ENCODE measurements at places on chromosomes 6 and 20.
A peak's percentile ranks its signal among the peaks of the same experiment; 100 is the strongest.

DNA sequence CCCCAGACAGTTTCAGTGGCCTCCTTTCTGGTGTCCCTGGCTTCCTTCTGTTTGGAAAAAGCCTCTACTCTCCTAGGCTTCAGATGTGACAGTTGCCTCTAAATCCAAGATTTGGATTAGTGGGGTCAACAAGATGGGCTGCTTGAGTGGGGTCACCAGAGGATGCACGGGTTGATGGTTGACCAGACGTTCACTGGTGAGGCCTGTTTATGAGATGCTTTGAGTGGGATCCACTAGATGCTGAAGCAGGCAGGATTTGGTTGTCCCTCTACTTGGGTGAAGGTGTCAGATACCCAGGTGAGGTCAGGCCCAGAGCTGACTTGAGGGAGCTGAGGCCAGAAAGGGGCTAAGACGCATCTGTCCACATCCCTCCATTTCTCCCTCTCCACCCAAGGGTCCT, 8.1 kb upstream of the DLGAP4 start:
- DNase-seq = no peak

DNA sequence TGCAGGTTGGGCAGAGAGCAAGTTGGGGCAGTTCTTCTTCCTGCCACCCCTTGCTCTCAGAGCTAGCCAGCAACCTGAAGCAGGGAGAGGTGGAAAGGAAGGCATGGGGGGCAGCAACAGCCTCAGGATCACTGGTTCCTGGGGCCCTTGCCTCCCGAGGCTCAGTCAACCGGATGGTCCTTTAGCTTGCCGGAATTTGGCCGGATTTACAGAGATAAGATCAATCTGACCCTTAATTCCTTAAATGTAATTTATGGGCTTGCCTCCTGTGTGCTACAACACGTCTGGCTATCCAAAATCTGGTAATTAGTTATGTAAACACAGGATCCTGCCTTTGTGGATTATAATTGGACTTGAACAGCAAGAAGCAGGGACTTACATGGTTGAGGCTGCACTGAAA, 19.5 kb upstream of the TCP11 start:
- no peak for DNase-seq

GRCh38 chr20:63095718-63096654, 89.2 kb upstream of the BHLHE23 start:
- no peak for DNase-seq

DNA sequence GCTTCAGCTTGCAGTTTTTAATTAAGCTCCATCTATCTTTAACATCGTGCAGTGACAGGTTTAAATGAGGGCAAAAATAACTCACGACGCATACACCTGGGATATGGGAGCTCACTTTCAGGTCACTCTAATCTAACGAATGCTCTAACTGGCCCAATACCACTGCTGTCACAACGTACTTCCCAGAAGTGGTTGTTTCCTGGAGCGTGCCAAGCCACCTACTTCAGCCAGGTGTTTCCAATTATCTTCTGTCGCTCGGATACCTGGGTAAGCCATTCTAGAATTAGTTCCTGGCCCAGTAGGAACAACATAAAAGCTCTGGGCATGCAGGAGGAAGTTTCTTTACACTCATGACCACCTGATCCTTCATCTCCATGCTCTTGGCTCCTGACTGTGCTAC, 147.4 kb downstream of the FOXC1 start:
- no peak for DNase-seq

GRCh38 chr6:11675601-11676000, 103.0 kb downstream of the ADTRP start:
- DNase-seq = no peak

DNA sequence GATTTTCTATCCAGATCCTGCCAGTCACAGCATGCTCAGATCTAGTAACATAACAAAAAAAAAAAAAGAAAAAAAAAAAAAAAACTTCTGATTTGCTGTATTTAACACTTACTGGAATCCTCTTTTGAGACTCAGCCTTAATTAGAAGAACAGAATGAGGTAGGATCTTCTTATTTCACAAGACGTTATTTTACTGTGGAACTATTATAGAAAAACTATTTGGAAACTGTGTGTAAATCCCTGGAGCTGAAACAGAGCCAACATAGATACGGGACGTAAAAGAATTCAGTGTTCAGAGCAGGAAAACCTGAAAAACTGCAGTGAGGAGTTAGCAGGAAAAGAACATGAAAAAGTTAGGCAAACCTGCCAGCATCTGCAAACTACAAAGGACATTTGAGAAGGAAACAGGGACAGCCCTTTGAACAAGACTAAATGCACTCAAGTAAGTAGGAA, 3.4 kb upstream of the ZNF217 start:
- DNase-seq = no peak

DNA sequence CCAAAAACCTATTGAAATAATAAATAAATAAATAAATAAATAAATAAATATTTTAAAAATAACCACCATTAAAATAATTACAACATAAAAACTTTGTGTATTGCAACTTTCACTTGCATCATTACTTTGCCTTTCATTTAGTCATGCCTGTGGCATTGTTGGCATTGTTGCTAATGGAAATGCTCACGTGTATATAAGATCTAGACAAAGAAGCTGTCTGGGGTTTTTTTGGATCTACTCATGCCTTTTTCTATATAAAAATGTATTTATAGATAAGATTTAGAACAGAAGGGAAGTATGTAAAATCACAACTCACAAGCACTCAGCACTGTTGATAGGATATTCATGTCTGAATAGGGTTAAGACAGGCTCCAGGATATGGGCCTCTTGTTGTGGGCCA, 27.9 kb downstream of the GFRA4 start:
- no peak for DNase-seq

DNA sequence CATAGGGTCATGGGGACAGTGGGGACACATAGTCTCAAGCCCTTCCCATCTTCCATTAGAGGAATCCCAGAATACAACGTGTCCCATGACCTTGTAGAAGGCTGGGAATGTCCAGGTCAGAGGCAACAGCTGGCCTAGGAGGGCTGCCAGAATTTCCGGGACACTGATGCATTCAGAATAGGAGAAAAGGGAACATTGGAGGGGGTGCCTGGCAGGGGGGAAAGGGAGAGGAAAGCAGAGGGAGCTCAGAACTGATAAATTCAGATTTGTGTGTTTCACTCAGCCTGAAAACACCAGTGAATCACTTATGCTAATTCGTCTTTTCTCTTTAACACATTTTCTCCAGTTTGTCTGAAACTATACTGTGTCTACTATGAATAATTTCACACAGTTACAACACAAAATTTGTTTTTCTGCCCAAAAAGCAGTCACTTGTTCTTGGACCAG, 35.5 kb upstream of the BMP2 start:
- no peak for DNase-seq

- no peak for DNase-seq
Measured at GRCh38 chr6:16184129-16184528, 54.3 kb upstream of the GMPR start.

- no peak for DNase-seq
Measured at GRCh38 chr6:155290491-155290890, 23.8 kb downstream of the TFB1M start.

GRCh38 chr6:1890071-1890470, 280.4 kb downstream of the FOXC1 start:
- DNase-seq = no peak

GRCh38 chr6:12472601-12473038, 182.5 kb downstream of the EDN1 start:
- DNase-seq = no peak

- peak; percentile 48 for DNase-seq
Measured at GRCh38 chr6:29737707-29738630, 14.7 kb downstream of the HLA-F start.

Data from activated T-cell treated with anti-CD3 and anti-CD28 coated beads for 48 hours (primary cell).